Muscle of back (tissue), 13 donors: ENCODE measurements at places on chromosomes 16 and 17.

GRCh38 chr16:27430512-27430911 is 28.5 kb downstream of the IL21R start:
- DNase-seq = no peak

GRCh38 chr17:8122422-8122923 is 1.4 kb downstream of the HES7 start:
- DNase-seq = no peak

GRCh38 chr16:84360170-84360569 is 8.2 kb upstream of the ATP2C2 start:
- no peak for DNase-seq

DNA sequence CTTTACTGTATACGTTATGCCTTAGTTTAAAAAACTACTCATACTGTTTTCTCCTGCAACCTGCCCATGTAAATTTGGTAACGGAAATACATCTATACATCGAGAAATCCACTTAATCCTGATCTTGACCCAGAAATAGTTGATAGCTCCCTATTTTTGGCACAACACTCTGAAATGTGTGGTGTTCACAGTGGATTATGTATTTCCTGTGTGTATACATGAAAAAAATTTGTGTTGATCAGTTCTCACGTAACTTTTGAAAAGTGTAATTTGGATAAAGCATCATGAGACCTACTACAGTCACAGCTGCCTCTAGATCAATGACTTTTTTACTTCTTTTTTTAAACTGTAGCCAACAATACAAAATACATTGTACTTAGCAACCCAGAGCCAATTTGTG is 90.7 kb downstream of the VMP1 start:
- DNase-seq = no peak

DNA sequence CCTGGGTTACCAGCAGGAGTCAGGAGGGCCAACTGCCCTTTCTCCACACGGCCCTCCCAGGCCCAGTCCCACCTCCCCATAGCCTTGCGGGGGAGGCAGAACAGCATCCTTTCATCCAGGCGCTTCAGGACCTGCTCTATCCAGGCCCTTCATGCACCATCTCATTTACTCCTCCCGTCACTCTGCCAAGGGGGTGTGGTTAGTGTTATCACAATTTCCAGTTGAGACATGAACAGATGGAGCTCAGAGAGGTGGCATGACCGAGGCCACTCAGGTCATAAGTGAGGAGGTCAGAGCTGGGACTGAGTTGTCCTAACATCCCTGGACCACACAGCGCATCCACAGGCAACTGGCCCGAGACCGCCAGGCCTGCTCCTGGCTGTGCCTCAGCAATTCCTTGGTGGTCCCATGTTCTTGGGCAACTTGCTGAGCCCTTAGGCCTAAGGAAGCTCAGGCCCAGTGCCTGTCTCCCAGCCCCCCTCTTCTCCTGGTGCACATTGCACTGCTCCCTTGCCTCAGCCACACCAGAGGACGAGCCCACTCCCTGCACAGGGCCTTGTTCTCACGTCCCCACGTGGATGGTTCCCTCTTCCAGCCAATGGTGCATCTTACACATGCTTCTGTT is 23.8 kb downstream of the C17orf100 start:
- no peak for DNase-seq

DNA sequence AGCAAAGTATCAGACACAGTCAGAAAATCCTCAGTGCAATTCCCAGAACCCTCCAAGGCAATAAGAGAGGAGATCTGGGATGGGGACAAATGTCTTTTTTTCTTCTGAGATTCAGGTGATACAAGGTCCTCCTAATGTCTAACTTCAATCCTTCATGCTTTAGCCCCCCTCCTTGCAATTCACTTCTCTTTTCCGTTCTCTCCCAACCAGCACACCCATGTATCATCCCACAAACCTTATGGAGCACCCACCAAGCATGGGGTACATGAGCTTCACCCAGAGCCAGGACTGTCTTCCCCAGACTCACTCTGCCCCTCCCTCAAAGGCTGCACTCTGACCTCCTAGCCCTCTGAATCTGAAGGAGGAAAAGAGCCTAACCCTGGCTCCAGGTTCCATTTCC is 10.1 kb downstream of the HDAC5 start:
- DNase-seq = no peak

GRCh38 chr17:2237950-2238349 is 65.6 kb downstream of the SMG6 start:
- no peak for DNase-seq

DNA sequence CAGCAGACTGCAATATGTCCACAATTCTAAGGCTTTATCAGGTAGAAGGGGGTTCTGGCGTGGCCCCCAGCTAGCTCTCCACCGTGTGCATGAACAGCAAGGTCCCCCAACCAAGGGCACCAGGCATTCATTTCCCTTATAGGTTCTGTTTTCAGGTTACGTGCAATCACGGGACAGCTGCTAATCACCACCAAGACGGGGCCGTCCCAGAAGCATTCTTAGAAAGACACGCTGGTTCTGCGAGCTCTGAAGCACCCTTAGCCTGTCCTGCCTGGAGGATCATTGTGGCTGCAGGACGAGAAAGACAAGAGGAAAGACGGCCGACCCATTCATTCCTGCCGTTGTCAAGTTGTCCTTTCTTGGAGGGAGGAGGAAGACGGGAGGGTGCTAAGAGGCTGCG is 302.9 kb downstream of the SOX9 start:
- DNase-seq = no peak

DNA sequence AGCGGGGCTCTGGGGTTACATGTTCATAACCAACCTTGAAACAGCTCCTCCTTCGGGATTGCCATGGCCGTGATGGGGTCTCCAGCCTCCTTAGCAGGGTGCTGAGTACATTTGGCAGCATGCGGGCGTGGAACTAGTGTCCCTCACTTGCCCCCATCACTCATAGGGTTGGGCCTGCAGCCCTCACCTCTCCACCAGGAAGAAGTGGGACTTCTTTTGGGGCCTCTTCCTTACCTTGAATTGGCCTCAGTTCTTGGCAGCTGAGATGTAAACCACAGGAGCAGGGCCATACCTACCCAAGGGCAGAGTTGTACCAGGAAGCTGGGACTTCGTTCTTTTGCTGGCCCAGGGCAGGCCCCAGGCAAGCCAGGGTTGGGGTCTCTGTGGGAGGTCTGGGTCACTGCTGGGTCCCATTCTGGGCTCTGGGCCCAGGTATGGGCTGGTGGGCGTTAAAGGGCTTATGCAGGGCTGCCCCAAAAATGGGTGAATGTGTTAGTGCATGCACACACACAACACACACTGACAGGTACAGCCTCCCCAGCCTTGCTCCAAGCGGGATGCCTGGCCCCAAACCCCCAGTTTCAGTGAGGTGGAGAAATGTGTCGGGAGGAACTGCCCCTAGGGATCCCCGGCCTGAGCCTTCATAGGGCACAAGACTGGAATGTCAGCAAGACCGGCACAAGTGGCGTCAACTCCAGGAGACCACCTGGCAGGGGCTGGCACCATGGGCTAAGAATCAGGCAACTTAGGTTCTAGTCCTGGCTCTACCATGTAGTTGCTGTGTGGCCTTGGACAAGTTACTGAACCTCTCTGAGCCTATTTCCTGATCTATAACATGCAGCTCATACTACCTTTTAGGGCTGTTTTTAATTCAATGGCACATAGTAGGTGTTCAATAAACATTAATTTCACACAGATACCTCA is 3.9 kb upstream of the KRT15 start:
- DNase-seq = no peak

GRCh38 chr17:57622683-57623433 is 122.2 kb downstream of the CCDC182 start:
- peak; percentile 50 for DNase-seq

DNA sequence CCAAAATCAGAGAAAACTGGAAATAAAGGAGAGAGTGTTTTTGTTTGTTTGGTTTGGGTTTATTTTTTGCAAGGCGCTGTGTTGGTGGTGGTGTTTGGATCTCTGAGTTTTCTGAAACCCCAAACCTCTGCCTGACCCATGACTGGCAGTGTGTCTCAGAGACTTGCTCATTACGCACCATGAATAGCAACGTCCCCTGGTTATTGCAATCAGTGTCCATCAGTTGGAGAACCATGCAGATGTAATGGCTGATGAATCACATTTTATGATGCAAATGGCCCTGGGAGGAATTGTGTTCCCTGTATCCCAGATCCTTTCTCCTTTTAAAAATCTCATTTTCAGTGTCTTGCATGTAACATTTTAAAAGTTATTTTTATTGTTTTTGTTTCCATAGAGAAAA is 362.8 kb downstream of the PMP22 start:
- no peak for DNase-seq

GRCh38 chr16:28990375-28991040 is 5.7 kb downstream of the LAT start:
- DNase-seq = no peak

DNA sequence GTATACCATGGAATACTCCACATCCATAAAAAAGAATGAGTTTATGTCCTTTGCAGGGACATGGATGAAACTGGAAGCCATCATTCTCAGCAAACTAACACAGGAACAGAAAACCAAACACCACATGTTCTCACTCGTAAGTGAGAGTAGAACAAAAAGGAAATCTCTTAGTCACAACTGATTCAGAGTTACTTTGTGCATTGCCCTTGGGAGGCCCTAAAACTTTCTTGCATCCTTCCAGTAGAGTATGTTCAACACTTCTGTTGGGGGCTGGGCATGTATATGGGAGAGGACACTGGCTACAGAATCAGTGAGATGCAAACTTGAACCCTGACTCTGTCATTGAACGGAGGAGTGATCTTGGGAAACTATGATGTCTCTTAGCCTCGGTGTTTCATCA is 147.4 kb upstream of the IRX5 start:
- no peak for DNase-seq

GRCh38 chr17:49486012-49486641 is 9.0 kb upstream of the NGFR start:
- DNase-seq = no peak

DNA sequence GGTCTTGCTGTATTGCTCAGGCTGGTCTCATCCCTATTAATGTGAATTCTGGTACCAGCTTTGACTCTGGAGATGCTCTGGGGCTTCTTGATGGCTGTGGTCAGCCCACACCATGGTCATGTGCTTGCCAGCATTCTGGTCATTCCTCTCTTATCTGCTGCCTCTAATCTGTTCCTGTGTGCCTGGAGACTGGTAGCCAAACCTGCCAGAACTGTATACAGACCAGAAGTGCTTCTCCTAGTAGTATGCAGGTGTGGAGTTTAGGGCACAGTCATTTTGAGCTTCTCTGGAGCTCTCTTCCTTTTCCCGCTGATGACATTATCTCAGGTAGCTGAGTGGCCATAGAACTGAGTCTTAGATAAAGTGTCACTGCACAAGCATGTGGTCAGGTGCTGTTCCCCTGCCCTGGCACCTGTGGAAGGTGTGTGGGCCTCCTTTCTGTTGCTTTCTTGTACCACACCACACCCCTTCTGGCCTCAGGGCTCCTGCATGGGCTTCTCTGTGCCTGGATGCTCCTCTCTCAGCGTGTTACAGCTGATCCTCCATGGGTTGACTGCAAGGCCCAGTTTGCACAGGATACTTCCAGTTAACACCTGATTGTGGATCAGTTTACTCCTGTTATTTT is 162.7 kb downstream of the SPECC1 start:
- DNase-seq = no peak

DNA sequence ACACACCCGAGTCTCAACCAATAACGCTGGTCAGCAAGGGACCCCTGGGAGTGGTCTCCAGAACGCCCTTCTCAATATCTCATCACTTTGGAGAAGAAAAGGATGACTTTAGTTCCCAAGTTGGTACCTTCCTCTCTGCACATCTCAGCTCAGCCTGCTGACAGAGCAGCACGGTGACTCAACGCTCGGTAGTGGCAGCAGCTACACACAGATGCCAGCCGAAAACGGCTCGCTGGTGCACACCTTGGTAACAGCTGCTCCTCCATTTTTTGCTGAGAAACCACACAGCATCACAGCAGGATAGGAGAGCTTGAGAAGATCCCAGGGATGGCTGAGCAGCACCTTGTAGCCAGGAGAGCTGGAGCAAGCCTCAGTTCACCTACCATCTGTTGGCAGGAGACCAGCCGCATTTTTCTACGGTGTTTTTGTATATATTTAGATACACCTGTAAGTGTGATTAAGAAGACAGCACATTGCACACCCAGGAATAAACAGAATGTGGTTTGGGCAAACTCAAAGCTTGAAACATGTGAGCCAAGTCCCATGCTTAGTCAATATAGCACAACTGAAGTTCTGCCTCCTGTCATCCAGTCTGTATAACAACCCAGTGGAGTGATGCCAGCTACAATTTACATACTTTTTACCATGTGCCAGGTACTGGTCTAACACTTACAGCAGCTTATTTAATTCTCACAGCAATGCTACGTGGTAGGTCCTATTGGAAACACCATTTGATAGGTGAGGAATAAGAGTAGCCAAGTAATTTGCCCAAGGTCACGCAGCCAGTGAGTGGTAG is 83.8 kb upstream of the ERCC4 start:
- DNase-seq = no peak
